ENCODE measurements at places on chromosomes 11 and 22.

DNA sequence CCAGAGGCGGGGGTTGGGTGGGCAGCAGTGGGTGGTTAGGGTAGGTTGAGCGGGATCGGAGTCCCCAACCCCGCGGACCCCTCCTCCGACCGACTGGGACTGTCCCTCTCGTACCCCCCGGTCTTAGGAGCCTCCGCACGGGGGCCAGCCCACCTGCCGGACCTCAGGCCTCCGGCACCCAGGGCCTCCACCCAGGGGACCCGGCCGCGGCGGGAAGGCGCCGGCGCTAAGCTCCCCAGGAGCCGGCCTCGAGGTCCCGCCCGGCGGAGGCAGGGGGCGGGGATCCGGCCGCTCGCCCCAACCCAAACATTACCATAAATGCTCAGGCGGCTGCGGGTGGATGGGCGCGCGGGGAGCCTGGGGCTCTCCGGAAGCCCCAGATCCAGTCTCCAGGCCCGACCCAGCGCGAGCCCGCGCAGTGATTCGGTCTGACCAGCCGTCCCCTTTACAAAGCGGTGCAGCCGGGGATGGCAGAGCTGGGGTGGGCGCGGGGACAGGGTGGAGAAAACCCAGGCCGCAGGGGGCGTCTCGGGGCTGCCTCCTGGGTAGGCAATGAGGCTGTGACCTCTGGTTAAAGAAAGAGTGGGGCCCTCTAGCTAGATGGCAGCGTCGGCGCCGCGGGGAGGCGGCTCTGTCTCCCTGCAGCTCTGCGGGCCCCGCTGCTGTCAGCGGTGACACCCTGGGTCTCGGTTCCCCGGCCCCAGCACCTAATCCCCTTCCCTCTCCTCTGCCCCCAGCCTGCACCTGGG is 4.0 kb upstream of the MCAM start:
- DNase-seq = no peak

- no peak for DNase-seq
These were observed 152.5 kb upstream of the NAV2 start for GRCh38 chr11:19560156-19560555.

DNA sequence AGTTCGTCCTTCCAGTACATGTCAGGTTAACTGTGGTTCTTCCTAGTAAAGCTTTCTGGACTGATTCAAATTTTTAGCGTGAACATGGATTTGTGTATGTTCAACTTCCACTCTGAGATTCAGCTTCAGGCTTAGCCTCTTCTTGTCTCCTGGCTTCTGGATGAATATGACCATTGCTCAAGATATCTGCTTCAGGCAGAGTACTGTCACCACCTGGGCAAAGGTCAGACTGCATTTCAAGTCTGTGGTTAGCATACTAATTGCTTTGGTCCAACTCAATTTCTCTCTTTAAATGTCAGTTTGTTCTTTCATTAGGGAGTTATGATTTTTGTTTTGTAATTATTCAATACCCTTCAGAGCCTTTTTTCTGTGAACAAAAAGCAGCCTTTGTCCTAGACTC is 440.0 kb downstream of the NELL1 start:
- DNase-seq = no peak

DNA sequence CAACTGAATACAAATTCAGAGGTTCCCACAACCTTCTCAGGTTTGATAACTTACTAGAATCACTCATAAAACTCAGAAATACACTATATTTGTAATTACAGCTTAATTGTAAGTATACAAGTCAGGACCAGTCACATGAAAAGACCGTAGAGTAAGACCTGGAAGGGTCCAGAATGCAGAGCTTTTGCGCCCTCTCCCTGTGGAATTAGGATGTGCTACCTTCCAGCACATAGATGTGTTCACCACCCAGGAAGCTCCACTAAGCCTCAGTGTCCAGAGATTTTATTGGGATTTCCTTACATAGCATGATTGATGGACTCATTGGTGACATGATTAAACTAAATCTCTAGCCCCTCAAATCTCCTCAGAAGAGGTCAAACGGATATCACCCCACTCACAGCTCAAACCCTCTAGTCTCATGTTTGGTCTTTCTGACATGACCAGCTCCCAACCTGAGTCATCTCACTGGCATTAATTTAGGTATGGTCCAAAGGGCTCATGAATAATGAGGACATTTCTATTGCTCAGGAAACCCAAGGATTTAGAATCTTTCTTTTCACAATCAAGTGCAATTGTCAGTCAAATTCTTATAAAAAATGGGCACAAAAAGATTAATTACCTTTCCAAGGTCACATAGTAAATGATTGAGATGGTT is 77.2 kb upstream of the UBASH3B start:
- no peak for DNase-seq

- no peak for DNase-seq
These were observed 84.8 kb downstream of the SLC1A2 start for GRCh38 chr11:35334385-35335090.

- DNase-seq = no peak
These were observed 435.4 kb downstream of the TMEM135 start for GRCh38 chr11:87473174-87473573.

GRCh38 chr11:21511835-21512440 is 680.9 kb upstream of the ANO5 start:
- DNase-seq = no peak

DNA sequence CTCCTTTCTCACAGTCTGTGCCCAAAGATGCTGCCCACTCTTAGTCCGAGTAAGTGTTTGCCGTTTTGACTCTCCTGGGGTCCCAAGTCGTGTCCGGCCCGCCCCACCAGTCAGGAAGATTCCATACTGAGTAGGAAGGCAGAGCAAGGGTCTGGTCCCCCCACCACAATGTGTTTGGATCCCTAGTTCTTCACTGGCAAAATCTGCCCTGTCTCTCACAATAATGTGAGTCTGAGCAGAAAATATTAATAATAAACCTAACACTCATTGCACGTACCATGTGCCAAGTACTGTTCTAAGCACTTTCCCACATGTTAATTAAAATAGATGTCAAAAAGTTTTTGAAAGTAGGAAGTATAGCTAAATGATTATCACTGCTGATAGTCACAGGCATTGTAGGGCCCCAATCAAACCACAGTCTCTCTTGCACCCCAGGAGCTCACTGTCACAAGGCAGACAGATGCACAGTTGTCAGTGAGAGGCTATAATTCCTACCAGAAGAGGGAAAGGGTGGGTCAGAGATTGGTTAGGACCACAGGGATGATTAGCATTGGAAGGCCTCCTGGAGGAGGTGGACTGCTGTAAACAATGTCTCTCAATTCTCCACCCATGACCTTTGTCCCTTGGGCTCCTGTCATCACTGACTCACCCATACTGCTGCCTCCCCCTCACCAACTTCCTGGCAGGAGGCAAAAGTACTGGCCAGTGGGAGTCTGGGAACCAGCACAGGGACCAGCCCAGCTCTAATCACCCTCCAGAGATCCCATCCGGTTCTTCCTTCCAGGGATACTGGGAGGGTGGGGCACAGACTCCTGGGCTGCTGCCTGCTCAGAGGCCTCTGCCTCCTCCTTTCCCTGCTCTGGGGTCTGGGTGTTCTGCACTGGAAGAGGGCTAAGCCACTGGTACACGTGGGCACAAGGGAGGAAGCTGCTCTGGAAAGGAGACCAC is 1.0 kb upstream of the POLD4 start:
- DNase-seq = no peak

GRCh38 chr11:304915-305843 is 2.4 kb upstream of the IFITM2 start:
- no peak for DNase-seq

- DNase-seq = no peak
These were observed 14.6 kb upstream of the TMEM123 start for GRCh38 chr11:102467080-102467708.

GRCh38 chr11:5891216-5891800 is 1.7 kb upstream of the OR52E5 start:
- no peak for DNase-seq

GRCh38 chr22:42321908-42322561 is 51.6 kb upstream of the TCF20 start:
- DNase-seq = no peak

- DNase-seq = no peak
These were observed 2.4 kb downstream of the CASP1 start for GRCh38 chr11:105032495-105032894.

DNA sequence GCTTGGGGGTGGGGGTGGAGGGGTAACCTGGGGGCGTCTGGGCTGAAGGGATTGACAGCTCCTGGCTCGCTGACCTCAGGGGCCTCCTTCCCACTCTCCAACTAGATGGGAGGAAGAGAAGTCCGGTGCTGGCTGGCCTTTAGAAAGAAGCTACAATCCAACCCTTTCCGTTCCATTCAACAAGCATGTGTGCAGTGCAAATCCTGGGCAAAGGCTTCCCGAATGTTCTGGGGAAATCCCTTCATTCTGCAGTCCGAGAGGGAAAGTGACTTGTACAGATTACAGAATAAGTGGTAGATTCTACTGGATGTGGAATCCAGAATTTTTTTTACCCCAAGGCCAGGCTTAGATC is 149.9 kb downstream of the FEZ1 start:
- no peak for DNase-seq

- DNase-seq = no peak
These were observed 6.2 kb downstream of the CHST1 start for GRCh38 chr11:45659031-45659817.

DNA sequence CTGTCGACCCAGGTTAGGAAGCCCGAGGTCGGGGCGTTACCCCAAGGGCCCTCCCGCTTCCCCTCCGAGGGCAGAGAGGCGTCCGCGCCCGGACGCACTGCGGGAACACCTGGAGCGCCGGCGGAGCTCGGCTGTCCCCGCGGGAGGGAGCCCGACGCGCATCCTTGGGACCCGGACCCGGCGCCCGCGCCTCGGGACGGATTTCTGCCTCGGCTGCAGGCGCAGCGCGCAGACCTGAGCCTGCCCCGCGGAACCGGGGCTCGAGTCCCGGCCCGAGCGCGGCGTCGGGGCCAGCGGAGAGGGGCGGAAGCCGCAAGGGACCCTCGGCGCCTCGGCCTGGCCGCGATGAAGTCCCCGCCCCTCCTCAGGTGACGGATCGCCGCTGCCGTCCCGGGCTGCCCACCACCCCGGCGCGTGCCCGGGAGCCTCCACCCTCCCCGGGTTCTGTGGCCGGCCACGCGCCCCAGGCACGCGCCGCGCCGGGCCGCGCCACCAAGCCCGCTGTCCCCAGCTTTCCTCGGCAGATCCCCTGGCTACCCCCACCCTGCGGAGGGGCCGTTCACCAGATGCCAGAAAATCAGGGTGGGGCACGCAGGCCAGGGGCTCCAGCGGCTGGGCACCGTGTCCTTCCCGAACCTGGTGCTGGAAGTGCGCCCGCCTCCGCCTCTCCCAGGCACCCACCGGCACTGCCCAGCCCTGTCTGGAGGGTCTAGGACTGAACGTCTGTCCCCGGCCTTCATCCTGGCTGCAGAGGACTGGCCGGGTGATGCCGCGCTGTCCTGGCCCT is 410 bp downstream of the GLB1L3 start:
- DNase-seq = no peak

- no peak for DNase-seq
These were observed 10.4 kb upstream of the PPP2R1B start for GRCh38 chr11:111776398-111777093.

- DNase-seq = no peak
These were observed 17.0 kb upstream of the SUSD2 start for GRCh38 chr22:24164243-24164642.

- DNase-seq = no peak
These were observed 54.3 kb downstream of the SYTL2 start for GRCh38 chr11:85756401-85757200.

- no peak for DNase-seq
These were observed 48.6 kb downstream of the ZC3H12C start for GRCh38 chr11:110141812-110142211.

- no peak for DNase-seq
These were observed 598.6 kb downstream of the DLG2 start for GRCh38 chr11:85028329-85029101.

- DNase-seq = no peak
These were observed 41.4 kb downstream of the TTC17 start for GRCh38 chr11:43399983-43400630.

- DNase-seq = no peak
These were observed 71.6 kb upstream of the SLC5A12 start for GRCh38 chr11:26793487-26793886.

DNA sequence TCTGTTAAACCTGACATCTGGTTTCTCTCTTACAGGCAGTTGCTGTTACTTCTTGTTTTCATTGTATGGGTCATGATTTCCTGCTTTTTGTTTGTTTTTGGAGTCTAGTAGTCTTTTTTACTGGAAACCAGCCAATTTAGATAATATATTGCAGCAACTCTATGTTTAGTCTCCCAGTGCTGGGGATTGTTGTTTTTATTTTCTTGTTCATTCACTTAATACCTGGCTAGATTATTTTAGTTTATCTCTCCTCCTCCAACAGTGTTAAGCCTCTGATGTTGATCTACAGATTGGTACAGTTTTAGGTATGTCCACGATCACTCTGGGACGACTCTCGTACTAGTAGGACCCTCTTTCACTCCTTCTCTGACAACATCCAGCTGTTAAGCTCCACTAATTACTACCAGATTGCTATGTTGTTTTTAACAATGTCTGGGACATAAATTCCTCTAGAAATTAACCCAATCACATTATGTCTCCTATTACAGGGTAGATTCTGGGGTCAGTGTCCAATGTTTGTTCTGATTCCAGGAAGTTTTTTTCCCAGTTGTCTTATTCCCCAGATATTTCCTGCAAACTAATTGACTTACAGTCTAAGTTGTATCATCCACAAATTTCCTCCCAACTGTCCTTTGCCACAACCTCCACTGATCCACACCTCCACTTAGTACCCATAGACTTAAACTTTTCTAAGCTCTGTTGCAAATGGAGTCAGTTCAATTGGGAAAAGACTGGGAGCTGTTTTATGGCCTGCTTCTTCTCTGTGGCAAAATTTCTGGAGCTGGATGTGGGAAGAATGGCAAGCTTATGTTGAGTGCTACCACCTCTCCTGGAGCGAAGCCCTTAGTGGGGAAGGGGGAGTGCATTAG is 1280.6 kb upstream of the CNTN5 start:
- no peak for DNase-seq

- DNase-seq = no peak
These were observed 64.6 kb downstream of the GDPD4 start for GRCh38 chr11:77236901-77237300.

DNA sequence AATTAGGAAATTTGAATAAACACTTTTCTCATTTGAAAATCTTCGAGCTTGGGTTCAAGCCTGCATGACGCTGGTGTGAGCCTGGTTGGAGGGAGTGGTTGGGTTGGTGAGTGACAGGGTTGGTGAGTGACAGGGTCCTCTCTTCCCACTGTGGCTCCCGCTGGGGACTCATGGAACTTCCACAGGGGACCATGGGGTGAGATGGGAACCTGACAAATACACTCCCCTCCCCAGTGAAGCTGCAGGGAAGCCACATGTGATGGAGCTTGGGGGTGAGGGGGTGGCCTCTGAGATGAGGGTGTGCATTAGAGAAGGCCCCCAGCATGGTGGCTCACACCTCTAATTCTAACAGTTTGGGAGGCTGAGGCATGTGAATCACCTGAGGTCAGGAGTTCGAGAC is 66.8 kb downstream of the RTL6 start:
- DNase-seq = no peak

- DNase-seq = no peak
These were observed 18.1 kb upstream of the PPP6R3 start for GRCh38 chr11:68442433-68442832.

GRCh38 chr11:102994105-102994504 is 38.6 kb upstream of the MMP13 start:
- DNase-seq = no peak

Measured in stimulated activated CD8-positive, alpha-beta memory T cell treated with anti-CD3 and anti-CD28 coated beads, Interleukin-2, amount 100 ng/mL, for 1 hour (primary cell).